KBM-7 (cell line): ENCODE measurements at places on chromosomes 6 and 20.

DNA sequence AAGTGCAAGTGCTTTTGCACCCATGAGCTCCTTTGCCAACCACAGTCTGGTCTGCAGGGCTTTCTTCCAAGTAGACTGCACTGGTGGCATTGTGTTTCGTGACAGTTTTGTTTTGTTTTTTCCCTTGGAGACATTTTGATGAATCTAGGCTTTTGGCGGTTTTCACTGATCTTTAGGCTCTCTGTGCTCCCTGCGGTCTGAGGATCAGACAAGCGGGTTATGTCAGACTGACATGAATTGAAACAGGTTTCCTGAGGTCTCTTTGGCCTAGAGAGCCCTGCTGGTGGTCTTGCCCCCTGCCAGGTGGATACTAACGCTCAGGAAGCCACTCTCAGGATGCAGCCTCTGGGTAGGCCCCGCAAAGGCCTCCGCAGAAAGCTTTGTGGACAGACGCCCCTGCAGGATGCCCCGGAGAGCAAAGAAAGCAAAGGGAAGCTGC, 555.4 kb upstream of the AGPAT4 start:
- DNase-seq, result no peak

GRCh38 chr6:87982134-87982533, 65.5 kb upstream of the SPACA1 start:
- no peak for DNase-seq

DNA sequence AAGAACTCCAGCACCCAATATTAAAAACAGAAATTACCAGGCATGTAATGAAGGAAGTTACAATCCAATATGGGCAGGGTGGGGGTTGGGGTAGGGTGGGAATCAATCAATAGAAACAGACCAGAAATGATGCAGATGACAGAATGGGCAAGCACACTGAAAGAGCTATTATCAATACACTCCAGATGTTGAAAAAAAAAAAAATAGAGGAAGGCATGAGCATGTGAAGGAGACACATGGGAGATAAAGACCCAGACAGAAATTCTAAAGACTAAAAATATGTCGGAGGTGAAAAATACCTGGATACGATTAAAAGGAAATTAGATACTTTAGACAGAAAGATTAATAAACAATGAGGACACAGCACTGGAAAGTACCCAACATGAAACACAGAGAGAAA, 19.1 kb upstream of the ZC3H12D start:
- no peak for DNase-seq

DNA sequence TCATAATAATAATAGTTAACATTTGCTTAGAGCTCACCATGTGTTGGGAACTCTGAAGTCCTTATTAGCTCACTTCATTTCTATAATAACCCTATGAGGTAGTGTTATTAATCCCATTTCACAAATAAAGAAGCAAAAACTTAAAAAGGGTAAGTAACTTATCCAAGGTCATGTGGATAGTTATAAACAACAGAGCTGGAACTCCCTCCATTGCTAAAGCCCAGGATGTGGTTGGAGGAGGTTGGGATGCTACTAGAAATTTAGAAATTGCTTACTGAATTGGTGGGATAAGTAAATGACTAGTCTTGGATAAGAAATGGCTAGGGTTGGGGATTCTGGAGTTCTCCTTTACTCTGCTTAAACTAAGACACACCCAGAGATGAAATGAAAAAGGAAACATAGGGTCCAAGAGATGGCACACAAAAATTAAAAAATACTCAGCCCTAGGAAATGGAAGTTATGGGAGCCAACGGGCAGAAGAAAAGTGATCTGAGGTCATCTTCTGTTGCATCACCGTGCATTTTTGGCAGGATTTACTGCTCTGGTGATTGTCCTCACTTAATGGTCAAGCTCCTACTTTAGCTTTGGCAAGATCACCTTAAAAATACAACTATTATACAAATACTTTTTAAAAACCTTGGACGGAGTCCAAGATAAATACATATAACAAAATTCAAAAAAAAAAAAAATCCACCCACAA, 7.7 kb upstream of the CLIC5 start:
- DNase-seq, result no peak

- no peak for DNase-seq
Measured at GRCh38 chr20:43925215-43925614, 10.6 kb downstream of the TOX2 start.

DNA sequence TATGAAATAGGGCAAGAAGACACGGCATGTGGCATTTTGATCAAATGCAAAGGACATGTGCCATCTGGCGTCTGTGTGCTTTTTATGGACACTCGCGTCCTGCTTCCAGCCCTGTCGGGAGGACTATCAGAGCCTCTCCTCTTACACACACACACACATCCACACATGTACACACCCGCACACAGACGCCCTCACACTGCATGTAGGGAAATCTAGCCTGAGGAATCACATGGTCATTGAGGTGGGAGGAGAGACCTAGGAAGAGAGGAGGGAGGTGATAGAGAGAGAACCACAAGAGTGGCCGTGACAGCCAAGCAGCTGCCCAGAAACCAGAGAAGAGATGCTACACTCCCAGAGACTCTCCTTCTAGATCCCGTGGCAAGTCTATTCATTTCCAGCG, 105.9 kb upstream of the CDYL start:
- DNase-seq, result no peak
